Frontal cortex (tissue), 4 donors: ENCODE measurements at places on chromosomes 16 and 17.

GRCh38 chr16:20441191-20441590 is 10.1 kb upstream of the ACSM2A start:
- no peak for DNase-seq

DNA sequence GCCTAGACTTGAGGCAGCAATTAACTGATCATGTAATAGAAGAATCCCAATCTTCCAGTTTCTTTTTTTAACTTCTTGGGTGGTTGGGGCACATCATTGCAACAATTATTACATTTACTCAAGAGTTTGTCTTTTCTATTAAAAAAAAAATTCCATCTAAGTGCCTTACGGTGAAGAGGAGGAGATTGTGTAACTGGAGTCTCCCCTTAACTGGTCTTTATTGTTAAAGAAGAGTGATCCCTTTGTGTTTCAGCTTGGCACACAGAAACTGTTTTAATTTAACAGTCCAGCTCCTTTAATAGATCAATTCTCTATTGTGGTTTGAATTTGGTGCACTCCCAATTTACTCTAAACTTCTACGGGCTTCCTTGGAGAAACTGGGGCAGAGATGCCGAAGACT is 75.2 kb downstream of the FTO start:
- DNase-seq, result no peak

DNA sequence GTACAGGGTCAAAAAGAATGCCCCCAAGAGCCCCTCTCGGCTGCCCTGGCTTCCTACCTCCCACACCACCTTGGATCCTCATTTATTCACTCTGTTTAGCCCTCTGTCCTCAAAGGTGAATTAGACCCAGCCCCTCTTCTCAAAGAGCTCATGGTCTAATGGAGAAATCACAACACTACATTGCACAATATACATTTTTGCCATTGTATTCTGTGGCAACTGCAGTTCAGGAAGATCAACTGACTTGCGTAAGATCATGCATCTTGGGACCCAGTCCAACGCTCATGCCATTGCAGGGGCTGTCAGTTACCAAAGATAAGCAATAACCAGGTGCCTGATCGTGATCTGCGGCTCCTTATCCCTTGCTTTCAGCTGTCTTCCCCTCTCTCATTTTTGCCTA is 1.4 kb downstream of the KRT38 start:
- no peak for DNase-seq

DNA sequence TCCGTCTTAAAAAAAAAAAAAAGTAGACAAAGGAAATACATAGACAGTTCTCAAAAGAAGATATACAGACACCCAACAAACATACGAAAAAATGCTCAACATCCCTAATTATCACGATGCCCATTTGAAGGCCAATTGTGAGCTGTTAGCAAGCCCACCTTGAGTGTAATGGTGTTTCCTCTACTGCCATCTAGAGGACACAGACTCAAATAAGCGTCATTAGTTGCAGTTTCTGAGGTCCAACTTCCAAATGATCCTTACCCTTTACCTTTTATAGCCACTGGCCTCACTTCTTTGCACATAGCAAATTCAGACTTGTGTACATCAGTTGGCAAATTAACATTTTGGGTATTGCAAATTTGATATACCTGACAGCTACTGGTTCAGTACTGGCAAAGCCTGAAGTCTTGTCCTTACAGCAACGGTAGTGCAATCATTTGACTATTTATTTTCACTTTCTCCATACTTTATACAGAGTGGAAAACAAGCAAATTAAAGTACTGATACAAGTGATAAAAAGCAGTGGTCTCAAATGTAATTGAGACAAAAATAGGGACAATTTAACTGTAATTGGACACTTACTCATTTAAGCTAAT is 536.3 kb upstream of the EEF2KMT start:
- peak; percentile 29 for DNase-seq

- no peak for DNase-seq
These were observed 13.0 kb upstream of the RAB5C start for GRCh38 chr17:42167807-42168206.

DNA sequence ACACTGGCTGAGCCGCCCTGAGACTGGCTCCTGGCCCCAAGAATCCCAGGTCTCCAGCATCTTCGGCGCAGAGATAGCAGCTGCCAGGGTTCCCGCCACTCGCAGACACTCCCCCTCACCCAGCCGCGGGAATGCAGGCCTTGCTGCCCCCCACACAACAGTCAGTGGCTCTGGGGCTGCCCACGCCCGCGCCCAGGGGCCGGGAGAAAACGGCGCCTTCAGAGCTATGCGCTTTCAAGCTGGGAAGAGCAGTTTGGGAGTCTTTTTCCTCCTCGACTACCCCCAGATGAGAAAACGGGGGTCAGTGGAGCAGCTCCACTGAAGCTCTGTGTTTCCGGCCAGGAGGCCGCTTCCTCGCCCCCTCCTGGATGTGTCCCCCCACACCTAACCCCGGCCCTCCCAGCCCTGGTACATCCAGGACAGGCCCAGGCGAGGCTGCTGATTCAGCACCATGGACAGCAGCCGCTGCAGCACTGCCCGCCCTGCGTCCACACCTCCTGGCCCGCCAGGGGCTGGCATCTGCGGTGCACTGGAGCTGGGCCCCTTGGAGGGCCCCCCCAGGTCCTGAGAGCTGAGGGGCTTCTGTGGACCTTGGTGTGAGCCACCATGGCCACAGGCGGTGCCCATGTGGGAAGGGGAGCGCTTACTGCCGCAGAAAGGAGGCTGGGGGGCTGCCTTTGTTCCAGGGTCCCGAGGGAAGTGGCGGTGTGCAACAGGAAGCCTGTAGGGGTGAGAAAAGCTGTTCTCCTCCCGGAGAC is 35.7 kb downstream of the CACNA1H start:
- DNase-seq, result peak; percentile 64

DNA sequence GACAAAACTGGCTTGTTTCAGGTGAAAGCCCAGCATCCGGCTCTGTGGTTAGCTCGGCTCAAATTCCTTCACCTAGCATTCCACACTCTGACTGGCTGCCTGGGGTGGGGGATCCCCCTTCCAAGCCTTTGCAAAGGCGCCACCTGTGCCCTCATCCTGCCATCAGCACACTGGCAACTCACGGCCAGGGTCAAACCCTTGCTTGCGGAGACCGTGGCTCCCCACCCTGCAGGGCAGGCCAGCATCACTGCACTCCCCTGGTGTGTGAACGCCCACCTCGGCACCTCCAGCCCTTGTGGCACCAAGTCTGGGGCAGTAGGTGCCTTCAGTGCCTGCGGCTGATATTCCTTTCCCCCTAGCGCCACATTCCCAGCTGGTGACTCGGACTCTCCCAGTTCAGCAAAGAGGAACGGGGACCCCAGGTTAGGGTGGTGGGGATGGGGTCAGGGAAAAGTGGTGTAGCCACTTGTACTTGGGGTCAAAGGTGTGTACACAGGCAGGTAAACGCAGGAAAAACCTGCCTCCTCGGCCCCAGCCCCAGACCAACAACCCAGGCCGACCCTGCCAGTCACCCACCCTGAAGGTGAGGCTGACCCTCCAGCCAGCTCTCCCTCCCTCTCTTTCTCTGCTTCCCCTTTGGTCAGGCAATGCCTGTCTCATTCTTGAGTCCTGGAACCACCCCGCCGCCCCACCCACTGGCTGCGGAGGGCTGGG is 1.1 kb downstream of the FLII start:
- no peak for DNase-seq

DNA sequence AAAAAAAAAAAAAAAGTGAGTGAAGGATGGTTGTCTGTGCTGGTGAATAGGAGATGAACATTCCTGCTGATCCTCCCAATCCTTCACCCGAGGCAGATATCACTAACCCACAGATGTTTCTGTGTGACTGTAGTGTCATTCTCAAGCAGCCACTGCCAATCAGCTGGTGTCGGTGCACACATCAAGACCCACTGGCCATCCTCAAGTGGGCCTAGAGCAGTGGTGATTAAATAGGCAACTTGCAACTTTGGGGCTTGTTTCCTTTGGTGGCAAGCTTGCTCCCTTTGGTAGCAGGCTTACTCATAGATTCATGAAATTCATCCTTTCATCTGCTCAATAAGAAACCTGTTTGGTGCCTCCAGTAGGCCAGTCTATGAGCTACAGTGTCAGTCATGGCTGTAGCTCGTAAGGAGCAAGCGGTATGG is 51.1 kb upstream of the LGALS9 start:
- no peak for DNase-seq

- DNase-seq, result no peak
These were observed at the start of gene SKAP1 for GRCh38 chr17:48429638-48430586. Gene SKAP1 (minus strand): TSS chr17:48430214.

- no peak for DNase-seq
These were observed 25.7 kb upstream of the SLC39A11 start for GRCh38 chr17:73118139-73118538.

DNA sequence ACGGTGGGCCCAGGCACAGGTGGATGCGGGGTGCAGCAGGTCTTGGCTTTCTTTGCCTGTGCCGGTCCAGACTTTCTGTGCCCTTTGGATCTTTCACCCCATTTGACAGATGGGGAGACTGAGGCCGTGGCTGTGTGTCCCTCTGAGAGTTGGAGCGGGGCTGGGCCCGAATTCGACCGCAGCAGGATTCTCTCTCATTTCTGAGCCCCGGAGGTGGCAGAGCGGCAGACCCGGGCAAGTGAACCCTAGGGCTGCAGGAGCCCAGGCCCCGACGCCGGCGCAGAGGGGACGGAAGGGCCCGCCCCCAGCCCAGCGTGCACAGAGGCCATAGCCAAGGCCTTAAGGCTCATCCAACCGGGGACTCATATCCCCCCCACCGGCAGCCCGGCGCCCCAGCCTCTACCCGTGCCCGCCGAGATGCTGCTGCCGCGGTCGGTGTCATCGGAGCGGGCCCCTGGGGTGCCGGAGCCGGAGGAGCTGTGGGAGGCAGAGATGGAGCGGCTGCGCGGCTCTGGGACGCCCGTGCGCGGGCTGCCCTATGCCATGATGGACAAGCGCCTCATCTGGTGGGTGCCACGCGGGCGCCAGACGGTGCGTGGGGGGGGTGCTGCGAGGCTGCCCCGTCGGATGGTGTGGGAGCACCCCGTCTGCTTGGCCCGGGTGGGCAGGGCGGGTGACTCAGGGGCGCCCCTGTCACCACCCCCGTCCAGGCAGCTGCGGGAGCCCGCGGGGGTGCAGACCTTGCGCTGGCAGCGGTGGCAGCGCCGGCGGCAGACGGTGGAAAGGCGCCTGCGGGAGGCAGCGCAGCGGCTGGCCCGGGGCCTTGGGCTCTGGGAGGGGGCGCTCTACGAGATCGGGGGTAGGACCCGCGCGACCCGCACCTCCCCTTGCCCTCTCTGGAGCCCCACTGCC is 857 bp downstream of the TMC8 start:
- DNase-seq, result peak; percentile 74

GRCh38 chr16:27444470-27444869 is 42.5 kb downstream of the IL21R start:
- DNase-seq, result no peak

DNA sequence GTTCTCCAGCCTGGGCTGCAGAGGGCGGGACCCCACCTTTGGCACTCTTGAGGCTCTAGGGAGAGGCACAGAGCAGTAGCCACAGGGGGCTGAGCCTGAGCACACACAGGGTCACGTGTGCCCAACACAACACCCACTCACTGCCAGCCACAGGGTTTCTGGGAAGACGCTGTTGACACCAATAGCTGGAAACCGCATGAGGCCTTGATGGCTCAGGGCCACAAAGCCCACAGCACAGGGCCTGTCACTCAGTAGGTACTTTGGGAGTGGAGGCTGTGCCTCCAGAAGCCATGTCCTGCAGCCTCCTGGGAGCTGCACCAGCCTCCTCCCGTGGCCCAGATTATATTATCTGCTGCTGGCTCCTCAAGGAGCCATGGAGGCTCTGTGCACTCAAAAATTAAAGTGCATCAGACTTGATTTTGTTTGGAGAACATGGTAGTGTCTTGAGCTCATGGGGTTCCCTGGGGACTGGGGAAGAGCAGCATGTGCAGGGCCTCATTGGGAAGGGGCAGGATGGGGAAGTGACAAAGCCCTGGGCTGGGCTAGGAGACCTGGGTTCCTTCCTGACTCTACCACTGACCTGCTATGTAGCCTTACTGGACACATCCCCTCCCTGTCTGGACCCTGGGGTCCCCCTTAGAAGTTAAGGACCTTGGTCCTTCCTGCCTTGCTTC is 12.5 kb upstream of the SREBF1 start:
- DNase-seq, result peak; percentile 75

GRCh38 chr17:48554412-48555257 is 9.7 kb upstream of the HOXB2 start:
- no peak for DNase-seq

DNA sequence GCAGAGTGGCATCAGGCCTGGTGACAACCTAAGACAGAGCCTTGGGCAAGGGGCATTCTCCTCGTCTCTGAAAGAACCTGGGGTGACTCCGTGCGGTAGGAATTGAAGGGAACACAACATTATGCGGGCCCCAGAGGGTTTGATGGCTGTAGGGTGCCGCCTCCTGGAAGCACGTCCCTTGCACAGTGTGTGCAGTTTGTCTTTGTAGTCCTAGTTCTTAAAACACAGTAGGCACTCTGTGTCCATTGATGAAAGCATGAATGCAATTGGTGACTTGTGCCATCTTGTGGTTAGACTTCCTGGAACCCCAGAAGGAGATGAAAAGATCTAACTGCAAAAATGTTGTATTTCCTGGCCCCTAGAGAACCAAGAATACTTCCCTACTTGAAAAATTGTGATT is 279.8 kb downstream of the UTP18 start:
- DNase-seq, result no peak
